Dermis microvascular lymphatic vessel endothelial cell (primary cell): ENCODE measurements at places on chromosomes 4 and X.

DNA sequence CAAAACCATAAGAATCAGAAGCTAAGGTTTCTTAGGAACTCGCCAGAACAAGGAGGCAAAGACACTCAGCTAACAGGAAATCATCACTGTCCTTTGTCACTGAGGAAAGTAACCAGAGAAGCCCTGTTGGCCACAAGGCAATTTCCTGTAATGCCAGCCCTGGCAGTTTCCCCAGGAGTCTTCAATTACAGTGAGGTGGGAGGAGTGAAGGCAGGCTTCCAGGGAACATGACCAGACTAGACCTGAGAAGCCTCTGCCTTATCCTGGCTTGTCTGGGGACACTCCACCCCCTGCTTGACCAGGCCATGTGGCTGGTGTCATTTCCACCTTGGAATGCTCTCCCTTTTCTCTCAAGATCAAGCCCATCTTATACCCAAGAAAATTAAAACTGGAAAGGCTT lies 125.3 kb downstream of the COL4A6 start:
- DNase-seq: peak; percentile 31

DNA sequence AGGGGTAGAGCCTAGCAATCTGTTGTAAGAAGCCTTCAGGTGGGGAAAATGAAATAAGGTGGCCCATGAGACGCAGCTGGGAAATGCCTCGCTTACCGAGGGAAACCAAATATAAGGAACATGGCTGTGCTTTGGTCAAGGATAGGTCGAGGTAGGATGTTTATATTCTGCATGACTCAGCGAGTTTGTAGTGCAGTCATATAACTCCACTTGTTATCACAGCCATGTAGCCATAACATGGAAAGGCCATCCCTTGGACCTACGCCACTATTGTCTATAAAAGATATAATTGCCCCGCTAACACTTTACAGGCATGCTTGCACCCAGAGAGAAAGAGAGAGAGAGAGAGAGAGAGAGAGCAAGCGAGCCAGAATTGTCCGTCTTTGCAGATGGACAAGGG lies 80.9 kb upstream of the GLRA2 start:
- DNase-seq: no peak

DNA sequence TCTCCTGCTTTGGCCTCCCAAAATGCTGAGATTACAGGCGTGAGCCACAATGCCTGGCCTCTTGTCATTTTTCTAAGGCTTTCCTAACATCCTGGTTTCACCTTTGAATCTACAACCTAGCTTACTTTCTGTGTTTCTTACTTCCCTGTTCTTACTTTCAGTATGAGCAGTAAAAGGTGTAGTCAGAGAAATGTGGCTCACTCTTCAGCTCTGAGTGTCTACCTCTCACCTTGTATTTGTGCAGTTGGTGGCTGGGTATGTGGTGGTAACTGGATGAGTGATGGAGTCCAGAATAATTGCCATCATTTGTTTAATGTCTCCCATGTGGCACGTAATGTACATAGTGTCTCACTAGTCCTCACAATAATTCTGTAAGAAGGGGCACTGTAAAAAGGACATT lies 19.1 kb upstream of the CXCL11 start:
- no peak for DNase-seq

DNA sequence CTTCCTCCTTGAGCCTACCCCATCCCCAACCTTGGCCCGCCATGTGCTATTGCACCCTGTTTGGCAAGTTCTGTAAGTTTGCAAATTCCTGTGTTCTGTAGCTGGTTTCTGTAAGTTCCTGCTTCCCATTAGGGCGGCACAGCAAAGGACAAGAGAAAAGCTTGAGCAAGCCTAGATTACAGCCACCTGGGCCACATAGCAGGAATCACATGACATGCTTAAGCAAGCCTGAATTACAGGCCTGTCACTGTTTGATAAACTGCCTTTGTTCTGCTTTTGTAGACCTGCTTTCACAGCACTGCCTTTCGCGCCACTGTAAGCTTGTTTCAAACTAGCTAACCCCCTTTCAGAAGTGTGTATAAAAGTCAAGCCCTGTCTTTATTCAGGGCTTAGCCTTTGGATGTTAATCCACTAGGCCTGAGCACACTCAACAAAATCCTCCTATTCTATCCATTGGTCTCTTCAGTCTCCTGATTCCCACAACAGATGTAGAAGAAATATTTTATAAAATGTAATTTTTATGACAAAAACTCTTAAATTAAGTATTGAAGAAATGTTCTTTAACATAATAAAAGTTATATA lies 906.8 kb upstream of the NDST4 start:
- DNase-seq: no peak

- peak; percentile 8 for DNase-seq
Measured at GRCh38 chr4:118850488-118851173, 14.7 kb upstream of the SEC24D start.

DNA sequence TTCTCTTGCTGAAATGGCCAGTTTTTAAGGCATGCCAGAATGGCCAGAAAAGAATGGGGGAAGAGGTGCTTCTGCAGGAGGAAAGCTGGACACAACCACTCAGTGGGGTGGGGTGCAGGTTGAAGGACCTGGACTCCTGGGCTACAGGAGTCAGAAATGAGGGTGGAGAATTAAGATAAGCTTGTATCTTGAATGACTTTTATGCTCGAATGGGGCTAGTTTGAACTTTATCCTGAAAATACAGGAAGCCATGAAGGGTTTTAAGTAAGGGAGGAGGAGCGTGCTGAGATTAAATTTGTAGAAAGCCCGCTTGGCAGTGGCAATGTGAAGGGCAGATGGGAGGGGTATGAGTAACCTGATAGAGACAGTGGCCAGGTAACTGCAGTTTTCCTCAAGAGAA lies 66.5 kb downstream of the ELOVL6 start:
- no peak for DNase-seq

- no peak for DNase-seq
Measured at GRCh38 chrX:69366183-69366582, 137.9 kb upstream of the NALF2 start.

DNA sequence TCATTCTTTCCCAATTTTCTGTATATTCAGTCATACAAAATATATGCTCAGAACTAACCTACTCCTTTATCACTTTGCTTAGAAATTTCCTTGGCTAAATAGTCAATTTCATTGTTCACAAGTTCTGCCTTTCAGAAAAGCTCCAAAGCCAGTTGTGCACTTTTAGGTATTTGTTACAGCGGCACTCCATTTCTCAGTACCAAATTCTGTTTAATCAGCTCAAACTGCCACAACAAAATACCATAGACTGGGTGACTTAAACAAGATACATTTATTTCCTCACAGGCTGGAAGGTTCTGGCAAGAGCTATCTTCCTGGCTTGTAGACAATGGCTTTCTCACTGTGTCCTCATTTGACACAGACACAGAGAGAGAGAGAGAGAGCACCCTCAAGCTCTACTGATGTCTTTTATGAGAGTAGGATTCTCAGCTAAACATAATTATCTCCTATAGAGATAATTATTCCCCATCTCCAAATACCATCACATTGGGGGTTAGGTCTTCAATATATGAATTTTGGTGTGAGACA lies 188.8 kb upstream of the FSTL5 start:
- no peak for DNase-seq

- DNase-seq: no peak
Measured at GRCh38 chrX:50152456-50152855, 48.4 kb downstream of the AKAP4 start.
